Mesenchymal stem cell (in vitro differentiated cells and primary cell): ENCODE measurements at places on chromosomes 2 and 18.
A peak's percentile ranks its signal among the peaks of the same experiment; 100 is the strongest.

DNA sequence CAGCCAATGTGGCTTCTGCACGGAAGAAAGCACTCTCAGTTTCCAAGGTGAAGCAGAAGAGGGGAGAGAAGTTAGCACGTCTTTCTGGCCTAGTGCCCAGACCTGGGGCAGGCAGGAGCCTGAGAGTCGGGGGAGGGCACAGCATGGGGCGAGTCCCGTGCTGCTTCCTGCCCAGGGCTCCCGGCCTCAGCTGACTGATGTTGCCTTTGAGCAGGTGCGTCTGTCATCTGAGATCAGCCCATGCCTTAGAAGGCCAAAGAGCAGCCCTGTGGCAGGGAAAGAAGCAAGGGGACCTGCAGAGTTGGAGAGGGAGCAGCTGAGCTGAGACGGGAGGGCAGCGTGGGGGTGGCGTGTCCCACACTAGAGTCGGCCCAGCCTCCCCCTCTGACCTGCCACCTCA, 3.3 kb downstream of the KCNIP3 start:
- H3K4me1 ChIP-seq: peaks cover 46% of the 10 kb centered on the region
- DNase-seq: no peak
- no peaks in the 10 kb centered on the region for H3K27me3 ChIP-seq
- no peak overlapping the region for H3K27ac ChIP-seq
- peaks cover 19% of the 10 kb centered on the region for H3K36me3 ChIP-seq

- no peak overlapping the region for H3K4me3 ChIP-seq
- peaks cover 71% of the 10 kb centered on the region for H3K36me3 ChIP-seq
- no peaks in the 10 kb centered on the region for H3K27me3 ChIP-seq
- no peak overlapping the region for H3K27ac ChIP-seq
- no peaks in the 10 kb centered on the region for H3K4me1 ChIP-seq
Observed at GRCh38 chr2:86087936-86088850, 17.5 kb downstream of the POLR1A start.

GRCh38 chr2:29755829-29756228, 165.6 kb downstream of the ALK start:
- DNase-seq: no peak
- no peak overlapping the region for H3K27ac ChIP-seq
- no peaks in the 10 kb centered on the region for H3K36me3 ChIP-seq

GRCh38 chr2:162258686-162259085, 15.4 kb upstream of the FAP start:
- peaks cover 4% of the 10 kb centered on the region for H3K4me1 ChIP-seq
- H3K4me3 ChIP-seq: no peak overlapping the region
- H3K27me3 ChIP-seq: no peaks in the 10 kb centered on the region
- H3K36me3 ChIP-seq: no peaks in the 10 kb centered on the region
- peak; percentile 58 for DNase-seq
- no peak overlapping the region for H3K27ac ChIP-seq

GRCh38 chr2:27501042-27501441, 4.4 kb downstream of the GCKR start:
- H3K27ac ChIP-seq: no peak overlapping the region
- DNase-seq: no peak
- H3K27me3 ChIP-seq: peaks cover 33% of the 10 kb centered on the region
- peaks cover 3% of the 10 kb centered on the region for H3K4me1 ChIP-seq

- no peaks in the 10 kb centered on the region for H3K36me3 ChIP-seq
- no peak for DNase-seq
- no peaks in the 10 kb centered on the region for H3K4me1 ChIP-seq
- H3K27me3 ChIP-seq: peaks cover 32% of the 10 kb centered on the region
- H3K4me3 ChIP-seq: no peak overlapping the region
- H3K27ac ChIP-seq: no peak overlapping the region
Observed at GRCh38 chr2:133885847-133886246, 317.6 kb upstream of the NCKAP5 start.

- DNase-seq: peak; percentile 78
- H3K4me3 ChIP-seq: no peak overlapping the region
- H3K36me3 ChIP-seq: peaks cover 3% of the 10 kb centered on the region
- H3K4me1 ChIP-seq: no peaks in the 10 kb centered on the region
- H3K27me3 ChIP-seq: no peaks in the 10 kb centered on the region
Observed at GRCh38 chr2:135685361-135685760, 56.3 kb upstream of the UBXN4 start.

GRCh38 chr2:223697316-223697891, 95.2 kb upstream of the SCG2 start:
- H3K27me3 ChIP-seq: no peaks in the 10 kb centered on the region
- no peak for DNase-seq
- H3K4me3 ChIP-seq: no peak overlapping the region
- no peaks in the 10 kb centered on the region for H3K4me1 ChIP-seq
- peak overlapping the region; percentile 40 for H3K27ac ChIP-seq
- H3K36me3 ChIP-seq: no peaks in the 10 kb centered on the region

GRCh38 chr2:38499548-38500282, 103.0 kb downstream of the HNRNPLL start:
- H3K4me1 ChIP-seq: peaks cover 2% of the 10 kb centered on the region
- no peak for DNase-seq
- H3K36me3 ChIP-seq: no peaks in the 10 kb centered on the region
- peaks cover 17% of the 10 kb centered on the region for H3K27me3 ChIP-seq

- DNase-seq: peak; percentile 16
- H3K36me3 ChIP-seq: peaks cover 1% of the 10 kb centered on the region
- H3K4me3 ChIP-seq: no peak overlapping the region
- H3K27me3 ChIP-seq: peaks cover 5% of the 10 kb centered on the region
Observed at GRCh38 chr2:88190808-88191721, 20.9 kb downstream of the THNSL2 start.

DNA sequence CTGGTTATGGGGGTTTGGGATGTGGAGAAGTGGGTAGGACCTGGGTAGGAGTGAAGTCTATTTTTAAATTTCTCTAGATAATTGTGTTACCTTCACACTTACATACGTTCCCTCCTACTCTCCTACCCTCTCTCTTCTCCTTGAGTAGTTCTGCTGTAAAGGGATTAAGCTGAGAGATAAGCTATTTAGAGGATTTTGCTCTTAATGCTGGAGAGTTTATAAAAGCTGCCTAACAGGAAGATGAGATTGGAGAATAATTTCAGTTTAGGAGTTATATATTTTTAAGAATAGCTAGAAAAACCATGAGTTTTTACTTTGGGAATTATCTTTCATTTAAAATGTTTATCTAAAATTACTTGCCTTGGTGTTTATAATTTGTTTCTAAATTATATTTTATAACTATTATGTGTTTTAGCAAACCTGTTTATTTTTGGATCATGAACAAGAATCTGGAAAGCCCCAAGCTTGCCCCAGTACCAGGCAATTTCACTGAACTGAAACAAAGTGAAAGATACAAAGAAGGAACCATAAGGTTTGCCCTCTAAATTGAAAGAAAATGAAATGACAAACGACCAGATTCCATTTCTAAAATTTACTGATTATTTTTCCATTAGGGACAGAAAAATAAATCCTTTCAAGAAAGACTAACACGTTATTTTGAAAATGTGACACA, 101.5 kb downstream of the ZNF532 start:
- H3K36me3 ChIP-seq: peaks cover 48% of the 10 kb centered on the region
- H3K27me3 ChIP-seq: no peaks in the 10 kb centered on the region
- no peak overlapping the region for H3K27ac ChIP-seq
- no peak overlapping the region for H3K4me3 ChIP-seq

DNA sequence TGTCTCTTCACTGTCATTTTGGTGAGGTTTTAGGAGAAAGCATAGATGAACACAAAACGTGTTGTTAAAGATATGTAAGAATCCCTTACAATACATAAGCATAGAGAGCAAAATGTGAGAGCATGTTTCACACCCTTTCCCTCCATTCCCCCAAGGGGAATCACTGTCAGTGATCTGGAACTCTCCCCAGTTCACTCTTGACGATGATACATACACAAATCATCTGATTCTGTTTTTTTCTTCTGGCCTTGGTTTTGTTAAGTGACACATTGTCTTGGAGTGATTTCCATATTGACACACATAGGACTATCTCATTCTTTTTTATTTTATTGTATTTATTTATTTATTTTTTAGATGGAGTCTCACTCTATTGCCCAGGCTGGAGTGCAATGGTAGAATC, 53.7 kb upstream of the TANC1 start:
- H3K4me3 ChIP-seq: no peak overlapping the region
- H3K27me3 ChIP-seq: no peaks in the 10 kb centered on the region
- no peaks in the 10 kb centered on the region for H3K36me3 ChIP-seq
- no peak overlapping the region for H3K27ac ChIP-seq
- DNase-seq: no peak
- no peaks in the 10 kb centered on the region for H3K4me1 ChIP-seq

DNA sequence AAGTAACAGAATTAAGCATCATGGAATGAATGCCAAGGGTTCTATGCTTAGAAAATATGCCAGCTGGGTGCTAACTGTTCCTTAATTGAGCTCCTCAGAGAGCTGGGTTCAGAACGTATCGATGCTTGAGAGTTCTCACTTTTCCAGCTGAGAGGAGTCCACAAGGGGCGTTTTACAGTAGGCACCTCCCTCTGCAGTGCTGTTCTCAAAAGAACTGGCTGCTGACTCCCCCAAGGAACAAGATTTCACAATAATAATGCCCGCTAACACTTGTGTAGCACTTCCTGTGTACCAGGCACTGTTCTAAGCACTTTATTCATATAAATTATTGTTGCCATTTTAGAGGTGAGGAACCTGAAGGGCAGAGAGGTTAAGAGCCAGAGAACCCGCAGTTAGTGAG, 18.1 kb upstream of the TMEM237 start:
- no peaks in the 10 kb centered on the region for H3K36me3 ChIP-seq
- no peak for DNase-seq
- H3K4me3 ChIP-seq: no peak overlapping the region
- H3K27ac ChIP-seq: no peak overlapping the region

- H3K4me1 ChIP-seq: peaks cover 32% of the 10 kb centered on the region
- H3K27ac ChIP-seq: no peak overlapping the region
- DNase-seq: peak; percentile 43
- no peaks in the 10 kb centered on the region for H3K27me3 ChIP-seq
Observed at GRCh38 chr2:71798266-71799012, 345.1 kb downstream of the DYSF start.

- no peaks in the 10 kb centered on the region for H3K27me3 ChIP-seq
- H3K4me3 ChIP-seq: no peak overlapping the region
- peak; percentile 64 for DNase-seq
- H3K36me3 ChIP-seq: peaks cover 75% of the 10 kb centered on the region
Observed at GRCh38 chr2:3470166-3470651, 49.1 kb downstream of the ADI1 start.

DNA sequence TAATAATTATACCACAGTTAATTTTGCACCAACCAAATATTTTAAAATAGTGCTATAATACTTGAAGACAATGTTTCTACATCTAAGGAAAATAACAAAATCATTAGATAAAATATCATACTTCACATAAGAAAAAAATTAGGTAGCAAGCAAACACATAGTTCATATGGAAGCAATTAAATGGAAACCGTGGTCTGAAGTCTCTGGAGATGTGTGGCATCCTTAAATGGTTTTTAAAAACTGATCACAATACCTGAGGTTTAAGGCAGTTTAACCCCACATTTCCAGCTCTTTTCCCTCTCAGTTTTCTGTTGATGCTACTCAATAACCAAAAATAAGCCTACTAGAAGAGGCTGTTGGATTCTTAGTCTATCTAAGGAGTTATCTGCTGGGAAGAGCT, 71.3 kb downstream of the ASXL2 start:
- no peak for DNase-seq
- no peaks in the 10 kb centered on the region for H3K4me1 ChIP-seq
- H3K36me3 ChIP-seq: peaks cover 24% of the 10 kb centered on the region
- H3K27ac ChIP-seq: no peak overlapping the region
- no peak overlapping the region for H3K4me3 ChIP-seq

GRCh38 chr2:145412155-145412554, 892.2 kb upstream of the ZEB2 start:
- no peaks in the 10 kb centered on the region for H3K4me1 ChIP-seq
- H3K27ac ChIP-seq: no peak overlapping the region
- no peak for DNase-seq
- H3K36me3 ChIP-seq: no peaks in the 10 kb centered on the region

- H3K36me3 ChIP-seq: no peaks in the 10 kb centered on the region
- H3K4me3 ChIP-seq: no peak overlapping the region
- H3K4me1 ChIP-seq: peaks cover 4% of the 10 kb centered on the region
- no peak overlapping the region for H3K27ac ChIP-seq
Observed at GRCh38 chr2:227404585-227405271, 17.0 kb upstream of the SCYGR1 start.

- no peaks in the 10 kb centered on the region for H3K4me1 ChIP-seq
- no peak overlapping the region for H3K4me3 ChIP-seq
- H3K36me3 ChIP-seq: no peaks in the 10 kb centered on the region
- DNase-seq: peak; percentile 23
Observed at GRCh38 chr2:212928681-212929080, 222.7 kb downstream of the IKZF2 start.

DNA sequence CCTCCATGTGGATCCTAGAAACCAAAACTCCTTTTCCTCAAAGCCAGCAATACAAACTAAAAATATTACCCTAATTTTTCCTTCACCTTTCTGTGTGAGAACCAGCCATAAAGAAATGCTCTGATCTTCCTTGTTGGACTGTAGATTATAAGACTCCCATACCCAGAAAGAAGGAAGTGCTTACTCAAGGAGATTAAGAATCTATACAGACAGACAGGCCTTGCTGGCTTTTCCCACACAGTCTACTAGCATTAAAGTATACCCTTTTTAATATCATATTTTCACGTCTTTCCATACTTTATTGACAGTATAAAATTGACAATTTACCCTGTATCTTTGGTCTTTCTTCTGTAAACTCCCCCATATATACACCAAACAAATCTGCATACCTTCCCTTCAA, 139.0 kb downstream of the GULP1 start:
- no peak for DNase-seq
- H3K36me3 ChIP-seq: no peaks in the 10 kb centered on the region
- no peak overlapping the region for H3K4me3 ChIP-seq
- no peaks in the 10 kb centered on the region for H3K4me1 ChIP-seq
- no peak overlapping the region for H3K27ac ChIP-seq

- no peak overlapping the region for H3K27ac ChIP-seq
- no peaks in the 10 kb centered on the region for H3K4me1 ChIP-seq
- H3K4me3 ChIP-seq: no peak overlapping the region
- DNase-seq: no peak
Observed at GRCh38 chr18:54203914-54204313, 20.6 kb downstream of the MBD2 start.

- H3K4me1 ChIP-seq: peaks cover 10% of the 10 kb centered on the region
- H3K27me3 ChIP-seq: no peaks in the 10 kb centered on the region
- no peak overlapping the region for H3K4me3 ChIP-seq
- no peaks in the 10 kb centered on the region for H3K36me3 ChIP-seq
- H3K27ac ChIP-seq: no peak overlapping the region
Observed at GRCh38 chr2:23381084-23381483, 3.9 kb upstream of the KLHL29 start.

- DNase-seq: no peak
- no peaks in the 10 kb centered on the region for H3K36me3 ChIP-seq
- no peaks in the 10 kb centered on the region for H3K4me1 ChIP-seq
- H3K4me3 ChIP-seq: no peak overlapping the region
- H3K27ac ChIP-seq: no peak overlapping the region
Observed at GRCh38 chr2:181421464-181421863, 35.7 kb upstream of the ITGA4 start.

- DNase-seq: no peak
- no peak overlapping the region for H3K4me3 ChIP-seq
- no peaks in the 10 kb centered on the region for H3K36me3 ChIP-seq
- H3K4me1 ChIP-seq: peaks cover 4% of the 10 kb centered on the region
- no peak overlapping the region for H3K27ac ChIP-seq
Observed at GRCh38 chr18:78996741-78997490, 17.3 kb downstream of the SALL3 start.

GRCh38 chr2:147639891-147640290, 204.9 kb upstream of the ACVR2A start:
- DNase-seq: no peak
- H3K4me3 ChIP-seq: no peak overlapping the region
- no peaks in the 10 kb centered on the region for H3K4me1 ChIP-seq
- H3K36me3 ChIP-seq: no peaks in the 10 kb centered on the region
- peaks cover 6% of the 10 kb centered on the region for H3K27me3 ChIP-seq
- no peak overlapping the region for H3K27ac ChIP-seq
